ENCODE measurements at places on chromosomes 2 and 18.
A peak's percentile ranks its signal among the peaks of the same experiment; 100 is the strongest.

- no peak for DNase-seq
Measured at GRCh38 chr2:105954891-105955290, 210.2 kb downstream of the NCK2 start.

- DNase-seq = no peak
Measured at GRCh38 chr2:193303464-193303863, 1108.7 kb upstream of the TMEFF2 start.

- peak; percentile 41 for DNase-seq
Measured at GRCh38 chr2:242035858-242036652, 166.5 kb downstream of the RTP5 start.

- no peak for DNase-seq
Measured at GRCh38 chr18:54672846-54673475, 81.9 kb downstream of the DYNAP start.

GRCh38 chr2:21008014-21008789 is 35.7 kb downstream of the APOB start:
- no peak for DNase-seq

- DNase-seq = no peak
Measured at GRCh38 chr2:29223851-29224692, 108.9 kb downstream of the CLIP4 start.

DNA sequence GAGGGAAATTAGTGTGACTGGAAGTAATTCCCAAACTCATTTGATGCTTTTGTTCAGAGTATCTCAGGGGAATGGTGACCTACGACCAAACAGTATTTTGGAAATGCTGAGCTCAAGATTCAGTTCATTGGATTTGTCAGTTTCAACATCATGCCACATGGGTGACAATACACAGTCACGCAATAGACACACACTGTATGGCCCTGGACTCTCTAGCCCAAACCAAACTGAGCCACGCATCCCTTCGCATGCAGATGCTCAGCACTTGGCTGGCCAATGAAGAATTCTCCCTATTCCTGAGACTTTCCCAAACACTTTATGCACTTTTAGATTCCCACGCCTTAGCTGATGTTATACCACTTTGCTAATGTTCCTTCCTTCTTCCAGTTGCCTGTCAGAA is 10.0 kb downstream of the PDE1A start:
- DNase-seq = no peak

- DNase-seq = no peak
Measured at GRCh38 chr2:162086904-162087303, 12.9 kb upstream of the DPP4 start.

DNA sequence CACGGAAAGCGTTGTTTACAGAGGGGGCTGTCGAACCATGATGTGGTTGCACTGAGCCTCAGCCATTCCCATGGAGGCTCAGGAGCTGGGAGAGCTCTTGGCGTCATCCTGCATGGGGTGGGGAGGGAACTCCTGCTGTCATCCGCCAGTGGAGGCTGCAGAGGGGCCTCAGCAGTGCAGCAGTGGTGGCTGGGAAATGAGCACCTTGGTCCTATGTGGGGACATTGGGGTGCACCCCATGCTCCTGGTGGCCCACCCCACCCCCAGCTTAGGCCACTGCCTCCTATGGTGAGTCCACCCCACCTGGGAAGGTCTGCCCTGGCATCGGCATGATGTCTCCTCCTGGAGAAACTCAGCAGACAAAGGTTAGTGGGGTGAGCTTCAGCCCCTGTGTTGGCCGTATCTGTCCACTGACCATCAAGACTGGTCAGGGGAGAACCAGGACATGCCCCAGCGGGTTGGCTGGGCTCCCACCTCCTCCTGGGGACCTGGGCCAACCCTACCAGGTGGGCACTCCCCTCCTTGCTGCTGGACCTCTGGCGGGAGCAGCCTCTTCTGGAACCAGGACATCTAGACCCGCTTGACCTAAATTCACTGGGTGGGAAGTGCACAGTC is 67.8 kb upstream of the HDAC4 start:
- peak; percentile 23 for DNase-seq

- peak; percentile 3 for DNase-seq
Measured at GRCh38 chr2:8346706-8347430, 335.0 kb upstream of the ID2 start.

- no peak for DNase-seq
Measured at GRCh38 chr2:241534701-241535375, 23.7 kb upstream of the BOK start.

DNA sequence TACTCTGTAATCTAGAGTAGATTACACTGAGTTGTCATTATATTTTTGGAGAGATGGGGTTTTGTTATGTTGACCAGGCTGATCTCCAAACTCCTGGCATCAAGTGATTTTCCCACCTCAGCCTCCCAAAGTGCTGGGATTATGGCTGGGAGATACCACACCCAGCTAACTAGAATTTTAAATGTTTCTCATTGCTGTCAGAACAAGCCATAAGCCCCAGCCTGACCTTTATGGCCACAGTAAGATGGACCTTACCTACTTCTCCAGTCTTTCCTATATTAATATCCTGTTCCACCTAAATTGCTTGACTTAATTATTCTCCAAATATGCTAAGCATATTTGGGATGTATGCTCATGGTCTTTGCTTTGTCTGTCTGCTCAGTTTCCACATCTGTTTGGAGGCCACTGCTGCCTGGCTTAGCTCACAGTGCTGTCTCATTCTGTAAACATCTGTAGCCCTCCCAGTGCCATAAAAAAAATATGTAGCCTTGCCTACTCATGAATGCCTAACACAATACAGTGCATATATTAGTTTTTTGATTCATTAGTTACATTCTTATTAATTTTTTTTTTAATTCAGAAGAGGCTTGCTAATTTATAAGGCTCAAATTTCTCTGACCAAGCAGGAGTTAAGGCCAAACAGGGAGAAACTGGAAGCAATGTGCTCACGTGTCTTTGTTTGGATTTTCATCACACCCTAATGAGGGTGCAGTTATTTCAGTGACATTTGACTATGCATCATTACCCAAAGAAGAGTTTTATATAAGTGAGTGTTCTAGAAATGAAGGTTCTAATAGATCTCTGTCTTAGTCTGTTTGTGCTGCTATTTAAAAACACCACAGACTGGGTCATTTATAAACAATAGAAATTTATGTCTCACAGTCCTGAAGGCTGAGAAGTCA is 45.3 kb upstream of the PSME4 start:
- DNase-seq = no peak

- DNase-seq = no peak
Measured at GRCh38 chr2:63484901-63485300, 103.4 kb downstream of the WDPCP start.

- DNase-seq = peak; percentile 72
Measured at GRCh38 chr2:98269274-98269673, 77.0 kb upstream of the CNGA3 start.

GRCh38 chr18:38307914-38308313 is 742.3 kb upstream of the CELF4 start:
- no peak for DNase-seq

DNA sequence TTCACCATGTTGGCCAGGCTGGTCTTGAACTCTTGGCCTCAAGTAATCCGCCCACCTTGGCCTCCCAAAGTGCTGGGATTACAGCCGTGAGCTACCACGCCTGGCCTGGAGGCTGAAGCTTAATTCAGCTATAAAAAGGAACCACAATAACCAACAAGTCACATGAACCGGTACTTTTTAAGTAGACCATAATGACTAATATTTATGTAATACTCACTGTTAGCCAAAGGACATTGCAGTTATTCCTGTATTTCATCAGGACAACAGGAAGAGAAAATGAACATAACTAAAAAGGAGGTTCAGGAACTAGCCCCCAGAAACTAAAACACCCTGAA is 49.0 kb upstream of the TMEM87B start:
- no peak for DNase-seq
